ENCODE measurements at places on chromosomes 2 and 18. TPM values are rescaled to one million over a fixed set of nuclear protein-coding genes. Genes with fewer than 3 reads are reported as not detected.

TMEM163 gene
- 6.7 TPM for total RNA-seq

CCDC85A gene
- total RNA-seq: 0.15 TPM

FBXO11 gene
- total RNA-seq: 85.3 TPM

TUBA3E gene
- total RNA-seq: not detected

CDKL4 gene
- 0.87 TPM for total RNA-seq

DNA sequence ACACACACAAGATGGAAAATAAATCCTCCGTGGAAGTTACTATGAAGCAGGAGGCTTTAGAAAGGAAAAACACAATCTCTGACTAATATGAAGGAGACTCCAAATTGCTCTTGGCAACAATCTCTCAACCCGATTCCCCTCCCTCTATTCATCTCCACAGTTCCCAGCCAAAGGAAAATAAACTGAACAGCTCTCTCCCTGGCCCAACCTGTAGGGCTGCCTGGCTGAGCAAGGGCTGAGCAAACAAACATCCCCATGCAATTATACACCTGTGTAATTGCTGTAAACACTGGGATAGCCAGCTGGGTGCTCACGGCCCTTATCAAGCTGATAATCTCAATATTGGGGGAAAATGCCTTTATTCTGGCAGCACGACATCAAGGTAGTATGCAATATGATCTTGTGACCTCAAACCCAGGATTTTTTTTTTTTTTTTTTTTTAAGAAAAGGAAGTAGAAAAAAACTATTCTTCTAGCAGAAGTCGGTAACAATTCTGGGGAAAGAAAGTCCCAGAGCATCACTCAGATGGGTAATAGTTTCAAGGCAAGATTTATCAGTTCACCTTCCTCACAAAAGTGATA is 203.3 kb upstream of the SMAD2 start:
- peak; percentile 63 for DNase-seq

DNA sequence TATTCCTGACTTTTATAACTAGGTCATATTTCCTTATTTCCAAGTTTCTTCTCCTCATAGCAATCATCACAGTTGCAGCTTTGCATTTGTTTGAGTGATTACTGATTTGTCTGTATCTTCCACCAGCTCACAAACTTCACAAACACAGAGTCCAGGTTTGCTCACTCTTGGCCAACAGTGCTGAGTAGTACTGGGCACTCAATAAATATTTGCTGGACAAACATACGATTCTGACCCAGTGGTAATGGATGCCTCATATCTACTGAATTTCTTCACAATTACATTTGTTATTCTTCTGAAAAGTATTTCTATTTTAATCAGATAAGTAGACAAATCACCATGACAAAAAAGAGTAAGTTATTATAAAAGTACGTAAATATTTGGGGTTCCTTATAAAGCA is 516.3 kb downstream of the TDRD15 start:
- no peak for DNase-seq

DNA sequence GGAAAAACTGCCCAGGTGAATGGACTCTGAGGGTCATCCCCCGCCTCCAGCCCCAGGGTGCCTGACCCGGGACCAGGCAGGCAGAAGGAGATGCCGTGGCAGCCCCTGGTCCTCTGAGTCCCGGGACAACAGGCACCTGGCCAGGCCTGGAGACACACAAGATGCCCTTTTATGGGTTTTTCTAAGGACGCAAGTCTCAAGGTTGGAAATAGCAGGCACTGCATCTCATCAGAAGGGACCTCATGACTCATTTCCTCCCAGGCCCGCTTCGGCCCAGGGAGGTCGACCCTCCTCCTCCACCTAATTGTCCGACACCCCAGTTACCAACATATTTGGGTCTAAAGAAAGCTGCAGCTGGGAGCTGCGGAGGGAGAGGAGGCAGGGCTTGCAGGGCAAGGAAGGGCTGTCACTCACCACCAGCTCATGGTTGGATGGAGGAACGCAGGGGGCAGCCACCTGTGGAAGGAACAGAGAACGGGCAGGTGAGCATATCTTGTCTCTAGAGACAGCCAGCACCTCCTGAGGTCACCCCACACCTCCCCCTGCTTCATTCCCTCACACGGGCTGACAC is 82.9 kb downstream of the TNS1 start:
- peak; percentile 82 for DNase-seq

- DNase-seq: no peak
These were observed 43.7 kb downstream of the WIPF1 start for GRCh38 chr2:174553811-174554493.

- DNase-seq: no peak
These were observed 765 bp upstream of the DIPK1C start for GRCh38 chr18:74457725-74458421.

- DNase-seq: peak; percentile 48
These were observed 14.7 kb downstream of the MAP3K20 start for GRCh38 chr2:173090276-173090877.

- no peak for DNase-seq
These were observed 169.7 kb upstream of the APCDD1 start for GRCh38 chr18:10284540-10285282.

- DNase-seq: no peak
These were observed 110.9 kb upstream of the RND3 start for GRCh38 chr2:150598383-150598782.

- no peak for DNase-seq
These were observed 56.8 kb upstream of the TTN start for GRCh38 chr2:178863856-178864620.

DNA sequence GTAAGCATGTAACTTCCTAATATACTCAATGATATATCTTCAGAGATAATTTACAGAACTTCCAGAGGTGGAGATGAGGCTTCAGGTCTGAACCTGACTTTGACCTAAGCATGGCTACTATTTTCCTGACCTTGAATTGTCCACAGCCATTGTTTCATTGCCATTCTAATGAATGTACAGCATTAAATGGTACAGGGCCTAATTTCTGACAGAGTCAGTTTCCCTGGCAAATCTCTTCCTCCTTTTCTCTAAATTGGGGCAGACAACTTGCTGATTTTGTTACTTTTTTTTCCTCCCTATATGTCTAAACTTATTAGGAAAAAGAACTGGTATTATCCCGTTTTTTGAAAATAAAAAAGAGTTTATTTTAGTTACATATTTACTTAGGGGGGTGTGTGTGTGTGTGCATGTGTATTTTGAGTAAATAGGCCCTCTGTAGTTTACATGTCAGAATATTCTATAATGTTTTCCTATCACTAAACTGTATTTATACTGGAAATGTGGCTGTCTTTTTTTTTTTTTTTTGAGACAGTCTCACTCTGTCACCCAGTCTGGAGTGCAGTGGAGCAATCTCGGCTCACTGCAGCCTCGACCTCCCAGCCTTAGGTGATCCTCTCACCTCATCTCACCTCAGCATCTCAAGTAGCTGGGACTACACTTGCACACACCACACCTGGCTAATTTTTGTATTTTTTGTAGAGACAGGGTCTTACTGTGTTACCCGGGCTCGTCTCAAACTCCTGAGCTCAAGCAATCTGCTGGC is 43.3 kb upstream of the SCN9A start:
- DNase-seq: no peak

DNA sequence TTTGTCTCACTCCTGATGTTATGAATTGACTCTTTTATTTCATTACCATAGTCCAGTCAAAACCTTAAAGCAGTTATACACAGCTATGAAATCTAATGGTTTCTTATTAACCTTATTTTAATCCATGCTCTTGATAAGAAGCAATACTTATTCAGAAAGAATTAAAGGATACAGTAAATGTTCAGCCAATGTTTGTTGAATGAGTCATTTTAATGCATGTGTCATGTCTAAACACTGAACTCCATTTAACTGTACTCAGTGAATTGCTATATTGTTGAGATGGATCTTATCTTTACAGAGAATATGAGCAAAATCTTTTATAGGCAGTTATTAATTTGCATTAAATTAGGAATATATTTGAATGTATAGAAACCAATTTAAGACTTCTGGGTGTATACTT is 135.1 kb upstream of the TFPI start:
- peak; percentile 65 for DNase-seq

All from renal cortical epithelial cell (primary cell).